ENCODE measurements at places on chromosomes 12 and 14.

GRCh38 chr14:36426836-36427235 lies 93.2 kb downstream of the NKX2-1 start:
- DNase-seq, result peak; percentile 63

DNA sequence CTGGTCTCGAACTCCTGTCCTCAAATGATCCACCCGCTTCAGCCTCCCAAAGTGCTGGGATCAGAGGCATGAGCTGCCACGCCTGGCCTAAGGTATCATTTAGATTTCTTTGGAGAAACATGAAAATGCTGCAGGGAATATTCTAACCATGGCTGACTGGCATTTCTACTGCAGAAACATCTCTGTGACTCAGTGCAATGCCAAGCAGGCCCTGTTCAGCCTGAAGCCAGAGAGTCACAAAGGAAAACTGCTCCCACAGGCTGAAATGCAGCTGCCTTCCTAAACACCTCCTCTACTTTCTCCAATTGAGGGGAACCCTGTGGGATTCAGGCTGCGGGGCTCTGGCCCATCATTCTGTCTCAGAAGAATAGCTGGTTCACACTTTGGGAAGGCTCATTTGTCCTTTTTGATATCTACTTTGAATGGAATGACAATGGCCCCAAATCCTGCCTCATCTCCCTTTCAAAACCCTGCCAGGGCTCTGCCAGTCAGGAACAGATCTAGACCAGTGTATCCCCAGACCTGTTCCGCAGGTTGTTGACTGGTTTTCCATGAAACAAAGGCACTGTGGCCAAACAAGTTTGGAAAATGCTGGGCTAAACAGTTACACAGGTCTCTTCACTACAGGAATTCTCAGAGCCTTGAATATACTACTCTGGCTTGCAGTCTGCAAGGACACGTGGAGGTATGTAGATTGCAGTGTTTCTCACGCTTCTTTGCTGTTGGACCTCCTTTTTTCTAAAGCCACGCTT lies 7.8 kb downstream of the C12orf43 start:
- DNase-seq, result no peak

GRCh38 chr12:27460471-27460978 lies 14.0 kb downstream of the SMCO2 start:
- DNase-seq, result no peak

DNA sequence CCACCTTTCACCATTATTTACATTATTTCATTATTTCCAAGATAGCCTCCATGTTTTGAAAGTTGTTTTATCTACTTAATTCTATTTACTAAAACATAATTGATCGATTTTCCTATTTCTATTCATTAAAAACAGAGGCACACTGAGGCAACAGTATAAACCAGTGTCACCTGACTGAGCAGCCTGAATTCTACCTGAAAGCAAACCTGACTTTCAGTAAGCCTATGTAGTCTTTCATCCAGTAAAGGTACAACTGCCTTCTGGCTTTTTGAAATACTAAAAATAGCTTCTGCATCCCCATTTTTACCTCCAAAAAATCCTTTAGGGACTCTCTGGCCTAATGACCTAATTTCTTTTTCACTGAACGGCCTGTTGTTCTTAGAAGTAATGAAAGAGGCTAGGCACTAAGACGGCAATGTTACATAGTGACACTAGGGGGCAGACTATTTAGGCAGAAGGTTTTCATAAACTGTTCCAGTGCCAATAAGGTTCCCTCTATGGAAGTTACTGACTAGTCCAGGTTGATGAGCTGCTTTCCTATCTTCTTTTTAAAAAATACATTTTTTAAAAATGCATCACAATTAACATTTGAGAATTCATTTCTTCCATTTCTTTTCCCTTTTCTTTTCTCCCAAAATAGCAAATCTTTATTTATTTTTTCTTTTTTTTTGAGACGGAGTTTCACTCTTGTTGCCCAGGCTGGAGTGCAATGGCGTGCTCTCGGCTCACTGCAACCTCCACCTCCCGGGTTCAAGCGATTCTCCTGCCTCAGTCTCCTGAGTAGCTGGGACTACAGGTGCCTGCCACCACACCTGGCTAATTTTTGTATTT lies 17.5 kb downstream of the ANAPC5 start:
- DNase-seq, result peak; percentile 23

- DNase-seq, result no peak
These were observed 120.7 kb upstream of the PWP1 start for GRCh38 chr12:107564946-107565345.

DNA sequence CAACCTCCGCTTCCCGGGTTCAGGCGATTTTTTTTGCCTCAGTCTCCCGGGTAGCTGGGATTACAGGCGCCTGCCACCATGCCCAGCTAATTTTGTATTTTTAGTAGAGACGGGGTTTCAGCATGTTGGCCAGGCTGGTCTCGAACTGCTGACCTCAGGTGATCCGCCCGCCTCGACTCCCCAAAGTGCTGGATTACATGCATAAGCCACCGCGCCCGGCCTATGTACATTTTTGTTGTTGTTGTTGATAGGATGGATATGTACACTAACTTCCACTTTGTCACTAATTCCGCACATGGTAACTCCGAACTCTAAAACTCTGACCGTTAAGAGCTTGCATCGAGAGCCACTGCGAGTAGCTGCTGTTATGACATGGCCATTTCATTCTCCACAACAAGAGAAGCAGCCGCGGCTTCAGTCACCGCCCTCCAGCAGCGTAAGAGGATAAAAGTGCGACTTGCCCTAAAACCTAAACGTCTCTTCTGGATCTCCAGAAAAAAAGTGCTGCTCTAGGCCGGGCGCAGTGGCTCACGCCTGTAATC lies 742 bp upstream of the MARS1 start:
- DNase-seq, result no peak

DNA sequence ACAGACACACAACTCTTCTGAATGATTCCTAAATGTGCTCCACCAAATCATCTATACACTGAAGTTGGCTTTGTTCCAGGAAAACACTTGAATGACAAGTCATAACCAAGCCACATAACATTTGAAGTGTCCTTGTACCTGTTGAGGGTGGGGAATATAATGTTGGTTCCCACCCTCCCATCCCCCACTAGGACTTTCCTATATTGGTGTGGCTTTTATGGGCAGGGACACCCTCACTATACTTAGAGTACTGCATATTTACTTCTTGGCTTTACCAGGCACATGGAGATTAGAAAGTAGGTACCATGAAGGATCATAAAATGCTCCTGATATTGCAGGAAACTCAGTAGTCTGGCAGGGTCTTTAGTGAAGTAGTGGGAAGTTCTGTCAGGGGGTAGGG lies 9.7 kb upstream of the BHLHE41 start:
- no peak for DNase-seq

- DNase-seq, result no peak
These were observed 15.2 kb upstream of the FAM234B start for GRCh38 chr12:13028825-13029570.

DNA sequence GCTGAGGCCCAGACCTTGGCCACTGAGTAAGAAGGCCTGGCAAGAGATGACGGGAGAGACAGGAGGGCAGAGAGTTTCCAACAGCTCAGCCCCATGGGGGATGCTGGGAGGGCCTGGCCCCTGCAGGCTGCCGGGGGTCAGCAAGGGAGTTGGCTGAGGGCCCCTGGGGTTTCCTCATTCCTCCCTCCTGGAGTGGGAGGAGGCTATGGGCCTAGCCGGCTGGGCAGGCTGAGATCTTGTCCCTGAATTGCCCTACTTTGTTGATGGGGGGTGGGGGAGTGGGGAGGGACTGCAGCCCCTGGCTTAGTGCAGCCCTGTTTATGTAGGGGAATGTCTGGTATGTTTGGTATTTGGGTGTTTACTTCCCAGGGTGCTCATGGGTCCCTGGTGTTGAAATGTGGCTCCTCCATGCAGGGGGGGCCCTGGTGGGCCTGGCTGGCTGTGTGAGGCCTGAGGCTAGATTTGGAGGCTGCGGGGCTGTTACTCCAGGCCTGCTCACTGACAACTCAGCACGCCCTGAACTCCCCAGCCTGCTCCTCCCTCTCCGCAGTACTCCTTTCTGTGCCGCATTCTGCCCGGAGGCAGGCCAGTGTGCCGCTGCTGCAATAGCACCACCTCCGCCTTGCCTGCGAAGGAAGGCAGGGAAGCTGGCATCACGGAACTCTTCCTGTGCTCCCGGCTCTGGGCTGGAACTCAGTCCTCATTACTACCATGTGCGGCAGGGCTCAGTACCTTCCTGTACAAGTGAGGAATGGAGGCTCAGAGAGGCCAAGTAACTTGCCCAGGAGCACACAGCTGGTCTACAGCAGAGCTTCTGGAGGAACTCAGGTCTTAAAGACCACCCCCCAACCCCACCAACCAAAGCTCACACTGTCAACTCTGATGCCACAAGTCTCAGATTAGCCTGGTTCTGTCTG lies 25.3 kb downstream of the JDP2 start:
- DNase-seq, result no peak

- DNase-seq, result no peak
These were observed 27.9 kb upstream of the RBM19 start for GRCh38 chr12:113994051-113994450.

DNA sequence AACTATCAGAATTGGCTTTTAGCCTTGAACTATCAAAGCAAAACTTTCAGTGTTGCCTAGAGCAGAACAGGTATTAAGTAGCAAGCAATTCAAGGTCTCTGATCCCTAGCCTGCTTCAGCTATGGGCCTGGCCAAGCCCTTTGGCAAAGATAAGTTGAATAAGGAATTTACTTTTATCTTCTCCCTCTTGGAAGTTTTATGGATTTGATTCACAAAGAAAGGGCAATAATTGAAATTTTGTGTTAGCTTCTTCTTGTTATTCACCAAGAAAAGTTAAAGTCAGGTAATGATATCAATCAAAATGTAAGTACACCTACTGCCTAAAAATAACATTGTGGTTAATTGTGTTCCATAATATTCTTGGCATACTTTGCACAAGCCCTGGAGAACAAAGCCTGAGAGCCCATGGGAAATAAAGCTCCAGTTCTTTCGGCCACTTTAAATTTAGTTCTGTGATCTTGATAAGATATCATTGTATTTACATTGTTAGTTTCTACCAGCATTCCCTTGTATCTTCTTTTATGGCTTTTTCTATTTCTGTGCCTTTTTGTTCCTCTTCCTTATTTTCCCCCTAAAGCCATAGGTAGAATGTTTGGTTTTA lies 158.0 kb downstream of the RAD51B start:
- no peak for DNase-seq

- no peak for DNase-seq
These were observed 119.9 kb upstream of the OVCH1 start for GRCh38 chr12:29617407-29617803.

DNA sequence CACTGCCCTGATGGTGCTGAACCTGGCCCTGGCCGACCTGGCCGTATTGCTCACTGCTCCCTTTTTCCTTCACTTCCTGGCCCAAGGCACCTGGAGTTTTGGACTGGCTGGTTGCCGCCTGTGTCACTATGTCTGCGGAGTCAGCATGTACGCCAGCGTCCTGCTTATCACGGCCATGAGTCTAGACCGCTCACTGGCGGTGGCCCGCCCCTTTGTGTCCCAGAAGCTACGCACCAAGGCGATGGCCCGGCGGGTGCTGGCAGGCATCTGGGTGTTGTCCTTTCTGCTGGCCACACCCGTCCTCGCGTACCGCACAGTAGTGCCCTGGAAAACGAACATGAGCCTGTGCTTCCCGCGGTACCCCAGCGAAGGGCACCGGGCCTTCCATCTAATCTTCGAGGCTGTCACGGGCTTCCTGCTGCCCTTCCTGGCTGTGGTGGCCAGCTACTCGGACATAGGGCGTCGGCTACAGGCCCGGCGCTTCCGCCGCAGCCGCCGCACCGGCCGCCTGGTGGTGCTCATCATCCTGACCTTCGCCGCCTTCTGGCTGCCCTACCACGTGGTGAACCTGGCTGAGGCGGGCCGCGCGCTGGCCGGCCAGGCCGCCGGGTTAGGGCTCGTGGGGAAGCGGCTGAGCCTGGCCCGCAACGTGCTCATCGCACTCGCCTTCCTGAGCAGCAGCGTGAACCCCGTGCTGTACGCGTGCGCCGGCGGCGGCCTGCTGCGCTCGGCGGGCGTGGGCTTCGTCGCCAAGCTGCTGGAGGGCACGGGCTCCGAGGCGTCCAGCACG lies 4.7 kb downstream of the LTB4R start:
- peak; percentile 23 for DNase-seq

DNA sequence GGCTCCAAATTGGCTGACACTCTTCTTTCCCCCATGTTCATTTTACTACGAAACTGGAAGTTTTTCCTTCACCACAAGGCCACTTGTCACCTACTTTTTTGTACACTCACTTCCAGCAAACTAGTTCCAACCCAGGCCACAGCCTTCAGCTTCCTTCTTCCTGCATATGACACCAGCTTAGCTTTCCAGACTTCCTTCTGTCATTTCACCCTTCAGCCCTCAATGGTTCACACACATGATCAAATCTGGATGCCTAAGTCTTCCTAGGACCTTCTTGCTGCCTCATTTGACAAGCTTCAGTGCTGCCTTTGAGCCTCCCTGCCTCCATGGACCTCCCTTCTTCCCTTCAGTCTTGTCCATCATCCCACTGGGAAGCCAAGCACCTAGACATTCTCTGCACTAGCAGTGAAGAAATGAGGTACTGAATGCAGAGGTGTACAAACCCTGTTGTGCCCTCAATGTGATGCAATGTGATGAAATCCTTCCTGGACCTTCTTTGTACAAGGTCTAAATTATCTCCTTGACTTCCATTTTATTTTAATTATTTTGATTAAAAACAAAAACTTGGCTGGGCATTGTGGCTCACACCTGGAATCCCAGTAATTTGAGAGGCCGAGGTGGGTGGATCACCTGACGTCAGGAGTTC lies 4.3 kb upstream of the REC8 start:
- DNase-seq, result no peak

DNA sequence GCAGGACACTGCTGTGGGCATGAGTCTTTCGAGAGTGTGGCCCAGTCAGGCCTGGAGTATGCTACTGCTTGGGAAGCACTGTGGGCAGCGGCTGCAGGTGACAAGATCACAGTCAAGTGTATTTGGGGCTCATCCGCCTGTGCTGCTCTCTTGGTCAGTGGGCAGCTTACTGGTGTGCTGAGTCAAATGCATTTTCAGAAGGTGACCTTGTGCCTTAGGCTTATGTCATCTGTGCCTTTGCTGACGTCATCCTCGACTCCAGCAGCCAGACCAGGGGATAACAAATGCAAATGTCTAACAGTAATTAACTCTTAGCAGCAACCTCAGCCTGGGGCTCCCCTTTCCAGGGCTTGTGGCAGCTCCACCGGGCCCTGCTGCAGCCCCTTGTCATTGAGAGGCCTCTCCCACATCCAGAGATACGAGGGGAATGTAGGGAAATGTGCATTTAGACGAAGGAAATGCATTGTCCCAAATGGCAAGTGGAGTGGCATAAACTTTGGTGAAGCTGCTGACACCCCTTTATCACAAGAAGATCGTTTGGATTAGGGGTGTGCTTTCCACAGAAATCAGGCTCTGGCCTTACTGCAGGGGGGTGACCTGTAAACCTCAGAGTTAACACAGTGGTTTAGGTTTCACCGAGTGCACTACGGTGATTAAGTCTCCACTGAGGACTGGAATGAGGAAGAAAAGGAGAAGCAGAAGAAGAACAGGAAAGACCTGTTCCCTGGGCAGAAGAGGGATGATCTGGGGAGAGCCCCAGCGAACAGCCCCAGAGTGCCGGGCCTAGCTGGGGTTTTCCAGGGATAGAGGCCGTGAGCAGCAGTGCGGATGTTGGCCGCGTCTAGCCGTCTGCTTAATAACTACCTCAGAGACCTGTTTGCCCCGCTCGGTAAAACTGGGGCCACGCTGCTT lies 39.7 kb downstream of the PSMA6 start:
- DNase-seq, result no peak
